Lung (tissue), 17 donors: ENCODE measurements at places on chromosomes 3 and 15.

GRCh38 chr3:128107834-128108233 lies 15.8 kb downstream of the RUVBL1 start:
- DNase-seq: peak; percentile 82

GRCh38 chr3:125389282-125389681 lies 14.2 kb upstream of the ZNF148 start:
- no peak for DNase-seq

- peak; percentile 64 for DNase-seq
Measured at GRCh38 chr3:23706111-23706510, 99.6 kb upstream of the UBE2E1 start.

GRCh38 chr3:122627301-122627700 lies 49.9 kb downstream of the PARP15 start:
- no peak for DNase-seq

- no peak for DNase-seq
Measured at GRCh38 chr3:137693791-137694190, 70.3 kb upstream of the SOX14 start.

DNA sequence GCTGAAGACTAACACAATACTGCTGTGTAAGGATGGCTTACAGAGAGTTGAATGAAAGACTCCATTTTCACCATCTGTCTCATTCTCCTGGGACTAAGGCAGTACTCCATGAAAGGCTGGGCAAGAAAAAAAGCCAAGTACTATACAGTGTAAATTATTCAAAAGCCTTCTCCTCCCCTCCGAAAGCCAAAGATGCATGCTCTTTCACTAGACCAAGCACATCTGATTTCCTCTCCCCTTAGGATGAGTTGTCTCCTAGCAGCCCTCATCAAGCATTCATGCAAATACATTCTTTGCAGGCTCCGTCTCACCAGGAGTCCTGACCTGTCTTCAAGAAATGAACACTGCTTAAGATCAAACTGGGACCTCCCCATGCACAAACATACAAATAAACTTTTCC lies 133.5 kb upstream of the THBS1 start:
- no peak for DNase-seq

DNA sequence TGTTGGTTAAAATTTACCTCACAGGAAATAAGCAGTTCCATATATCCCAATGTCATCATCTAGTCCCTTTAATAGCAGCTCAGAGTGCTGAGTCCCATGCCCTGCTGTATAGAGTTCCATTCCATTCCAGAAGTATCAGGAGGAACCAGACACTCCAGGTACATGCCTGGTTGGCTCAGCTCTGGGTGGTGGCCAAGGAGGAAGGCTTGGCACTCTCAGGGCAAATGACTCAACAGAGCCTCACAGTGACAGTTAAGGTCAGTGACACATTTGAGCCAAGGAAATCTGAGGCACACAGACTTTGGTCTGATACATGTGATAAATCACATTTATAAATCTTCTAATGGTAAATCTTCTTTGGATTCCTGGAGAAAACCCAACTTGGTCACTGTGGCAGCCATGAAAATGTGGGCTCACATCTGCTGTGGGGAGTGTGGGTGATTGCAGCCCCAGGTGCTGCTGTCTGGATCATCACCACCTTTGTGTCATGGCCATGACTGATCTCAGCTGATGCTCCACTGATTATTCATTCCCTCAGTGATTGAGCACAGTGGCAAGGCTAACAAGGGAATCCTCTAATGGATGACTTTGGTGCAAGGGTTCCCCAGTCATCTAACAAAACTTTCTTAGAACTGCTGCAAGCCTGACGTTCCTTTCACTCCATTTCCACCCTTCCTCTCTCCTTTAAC lies 9.3 kb downstream of the HHLA2 start:
- no peak for DNase-seq
